KBM-7 (cell line): ENCODE measurements at places on chromosomes 7 and 10.

DNA sequence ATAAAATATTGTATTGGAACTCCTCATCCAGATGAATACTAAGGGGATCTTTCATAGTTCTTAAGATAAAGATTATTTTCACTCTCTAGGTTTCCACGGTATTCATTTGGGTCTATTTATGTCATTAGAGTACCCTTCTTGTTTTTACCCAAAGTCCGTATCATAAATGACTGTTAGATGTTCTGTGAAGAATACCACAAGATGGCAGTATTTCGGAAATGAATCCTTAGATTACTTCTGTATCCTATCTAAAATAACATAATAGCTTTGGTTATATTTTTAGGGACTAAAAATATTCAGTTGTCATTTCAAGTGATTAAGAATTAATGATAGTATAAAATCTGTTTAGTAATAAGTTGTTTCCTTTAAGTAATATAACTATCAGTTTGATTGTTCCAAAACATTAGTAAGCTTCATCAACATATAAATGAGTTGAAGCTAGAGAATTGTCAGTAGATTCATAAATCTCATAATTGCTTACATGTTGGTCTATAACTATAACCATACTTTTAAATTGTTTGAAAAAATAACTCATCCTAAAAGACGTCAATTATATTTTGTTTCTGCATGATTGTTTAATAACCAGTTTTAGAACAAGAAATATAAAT, 337.5 kb upstream of the KCND2 start:
- DNase-seq: peak; percentile 27

GRCh38 chr7:107115762-107116540, 52.9 kb upstream of the HBP1 start:
- DNase-seq: no peak

GRCh38 chr10:48671914-48672595, 12.6 kb upstream of the WDFY4 start:
- no peak for DNase-seq

DNA sequence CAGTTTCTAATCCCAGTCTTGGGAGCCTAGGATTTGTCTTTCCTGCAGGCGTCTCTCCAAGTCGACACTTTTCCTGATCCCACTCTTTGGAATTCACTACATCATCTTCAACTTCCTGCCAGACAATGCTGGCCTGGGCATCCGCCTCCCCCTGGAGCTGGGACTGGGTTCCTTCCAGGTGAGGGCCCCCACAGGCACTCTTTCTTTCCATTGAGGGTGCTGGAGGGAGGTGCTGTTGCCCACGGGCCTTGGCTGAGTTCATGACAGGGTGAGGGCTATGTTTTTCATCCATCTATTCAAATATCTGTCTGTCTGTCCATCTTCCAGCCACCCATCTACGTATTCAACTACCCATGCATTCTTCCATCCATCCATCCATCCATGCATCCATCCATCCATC, 12.6 kb downstream of the GHRHR start:
- DNase-seq: no peak

GRCh38 chr10:10600004-10600403, 417.7 kb upstream of the CELF2 start:
- peak; percentile 20 for DNase-seq

DNA sequence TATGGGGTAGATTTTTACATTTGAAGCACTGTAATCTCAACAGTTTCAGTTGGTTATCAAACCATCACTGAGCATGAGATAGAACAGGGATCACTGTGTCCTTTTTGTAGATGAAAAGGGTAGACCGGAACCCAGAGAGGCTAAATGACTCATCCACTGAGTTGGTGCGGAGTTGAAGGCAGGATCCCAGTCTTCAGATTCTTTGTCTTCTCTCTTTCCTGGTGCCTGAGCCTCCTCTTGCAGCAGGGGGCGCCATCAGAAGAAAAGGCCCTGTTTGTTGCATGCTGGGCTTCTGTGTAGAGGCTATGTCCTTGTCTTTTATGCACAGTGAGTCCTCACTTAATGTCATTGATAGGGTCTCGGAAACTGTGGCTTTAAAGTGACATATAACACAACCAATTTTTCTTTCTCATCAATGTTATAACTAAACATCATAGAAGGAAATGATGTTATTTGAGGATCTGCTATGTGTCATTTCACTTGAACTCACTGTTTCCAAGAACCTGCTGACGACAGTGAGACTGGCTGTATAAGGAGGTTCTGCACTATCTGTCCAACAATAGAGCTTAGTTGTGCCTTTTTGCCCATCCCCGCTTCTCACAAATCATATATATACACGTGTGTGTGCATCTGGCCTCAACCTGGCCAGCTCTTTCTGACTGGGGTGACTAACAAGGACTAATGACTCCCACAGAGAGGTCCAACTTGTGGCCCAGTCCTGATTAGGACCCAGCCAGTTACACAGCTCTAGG, 14.3 kb downstream of the ZNF282 start:
- peak; percentile 71 for DNase-seq

DNA sequence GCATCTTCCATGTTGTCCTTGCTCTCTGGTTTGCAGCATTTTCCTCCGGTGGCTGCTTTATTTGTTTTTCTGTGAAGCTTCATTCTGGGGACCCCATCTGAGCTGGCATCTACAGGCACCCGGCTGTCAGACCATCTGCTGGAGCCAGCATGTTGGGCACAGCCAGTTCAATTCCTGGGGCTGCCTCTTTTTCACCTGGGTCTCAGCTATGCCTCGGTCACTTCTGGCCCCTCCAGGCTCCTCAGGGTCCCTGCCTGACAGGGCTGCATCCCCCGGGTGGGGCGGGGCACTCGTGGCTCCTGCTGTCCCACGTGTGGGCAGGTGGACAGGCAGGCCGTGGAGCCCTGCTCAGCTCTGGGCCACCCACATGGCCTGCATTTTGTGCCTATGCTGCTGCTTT, 8.1 kb downstream of the SCART1 start:
- no peak for DNase-seq

- no peak for DNase-seq
Observed at GRCh38 chr10:47326306-47326926, 4.2 kb downstream of the GDF2 start.

DNA sequence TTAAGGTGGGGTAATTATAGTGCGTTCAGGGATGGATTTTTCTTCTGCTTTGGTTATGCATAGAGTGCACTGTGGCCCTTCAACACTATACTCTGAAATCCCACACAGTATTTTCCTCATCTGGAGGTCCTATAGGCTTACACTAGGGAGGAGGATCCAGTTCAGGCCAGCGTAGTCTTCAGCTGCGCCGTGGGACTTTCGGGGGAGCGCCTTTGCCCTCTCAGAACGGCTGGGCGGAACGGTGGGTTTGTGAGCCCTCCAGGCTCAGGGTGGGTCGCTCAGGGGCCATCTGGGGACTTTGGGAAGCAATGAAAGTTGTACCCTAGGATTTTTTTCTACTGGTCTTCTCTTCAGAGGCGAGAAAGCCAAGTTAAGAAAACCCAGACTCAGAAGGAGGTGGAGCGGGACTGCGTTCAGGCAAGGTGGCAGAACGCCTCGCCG, 652 bp upstream of the VPS26A start:
- no peak for DNase-seq

DNA sequence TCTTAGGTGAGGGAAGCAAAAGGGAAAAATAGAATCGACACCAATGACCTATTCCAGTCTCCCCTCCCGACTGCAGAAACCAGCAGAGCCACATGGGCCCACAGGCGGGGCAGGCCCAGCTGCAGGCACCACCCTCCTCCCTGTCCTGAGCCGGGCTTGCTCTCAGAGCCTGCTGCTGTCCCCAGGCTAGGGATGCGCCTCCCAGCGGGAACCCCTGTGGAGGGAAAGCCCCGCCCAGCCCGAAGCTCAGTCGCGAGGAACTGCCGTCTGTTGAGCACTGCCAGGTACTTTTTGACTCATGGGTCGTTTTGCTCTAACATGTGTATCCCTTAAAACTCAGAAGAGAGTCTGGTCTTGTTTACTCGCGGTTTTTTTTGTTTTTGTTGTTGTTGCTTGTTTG, 124.5 kb upstream of the RET start:
- DNase-seq: no peak

GRCh38 chr7:72223351-72223750, 188.8 kb downstream of the CALN1 start:
- DNase-seq: peak; percentile 4

DNA sequence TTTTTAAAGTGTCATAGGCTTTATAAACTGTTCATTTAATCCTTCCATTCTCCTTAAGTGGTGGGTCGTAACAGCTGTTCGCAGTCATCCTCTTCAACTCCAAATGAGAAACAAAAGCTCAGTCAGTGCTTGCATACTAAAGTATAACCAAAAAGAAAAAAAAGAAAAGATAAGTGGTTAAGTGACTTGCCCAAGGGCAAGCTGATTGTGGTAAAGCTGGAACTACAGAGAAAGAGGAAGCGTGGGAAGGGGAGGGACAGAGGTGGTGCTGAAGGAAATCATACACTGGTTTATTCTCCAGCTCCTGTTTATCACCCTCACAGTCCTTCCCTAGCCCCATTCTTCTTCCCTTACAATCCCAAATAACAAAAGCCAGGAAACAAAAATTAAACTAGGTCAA, 29.6 kb downstream of the IDE start:
- peak; percentile 89 for DNase-seq

- no peak for DNase-seq
Observed at GRCh38 chr10:83333566-83333965, 805.7 kb upstream of the GHITM start.

DNA sequence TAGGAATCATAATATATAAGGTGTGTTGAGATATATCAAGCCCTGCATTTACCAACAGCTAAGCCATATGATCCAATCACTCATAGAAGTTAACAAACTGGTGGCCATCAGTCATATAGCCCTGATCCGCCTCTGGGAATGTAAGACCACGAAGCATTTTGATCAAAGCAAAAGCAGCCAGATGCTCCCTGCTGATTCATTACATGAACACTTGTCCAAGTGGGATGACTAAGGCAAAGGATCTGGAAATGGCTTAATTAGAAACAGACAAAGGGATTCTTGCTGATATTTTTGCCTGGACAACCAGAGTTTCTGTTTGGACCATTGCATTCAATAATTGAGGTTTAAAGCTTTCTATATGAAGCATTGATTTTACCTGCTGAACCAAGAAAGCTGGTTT, 535.5 kb downstream of the GPAM start:
- DNase-seq: no peak

DNA sequence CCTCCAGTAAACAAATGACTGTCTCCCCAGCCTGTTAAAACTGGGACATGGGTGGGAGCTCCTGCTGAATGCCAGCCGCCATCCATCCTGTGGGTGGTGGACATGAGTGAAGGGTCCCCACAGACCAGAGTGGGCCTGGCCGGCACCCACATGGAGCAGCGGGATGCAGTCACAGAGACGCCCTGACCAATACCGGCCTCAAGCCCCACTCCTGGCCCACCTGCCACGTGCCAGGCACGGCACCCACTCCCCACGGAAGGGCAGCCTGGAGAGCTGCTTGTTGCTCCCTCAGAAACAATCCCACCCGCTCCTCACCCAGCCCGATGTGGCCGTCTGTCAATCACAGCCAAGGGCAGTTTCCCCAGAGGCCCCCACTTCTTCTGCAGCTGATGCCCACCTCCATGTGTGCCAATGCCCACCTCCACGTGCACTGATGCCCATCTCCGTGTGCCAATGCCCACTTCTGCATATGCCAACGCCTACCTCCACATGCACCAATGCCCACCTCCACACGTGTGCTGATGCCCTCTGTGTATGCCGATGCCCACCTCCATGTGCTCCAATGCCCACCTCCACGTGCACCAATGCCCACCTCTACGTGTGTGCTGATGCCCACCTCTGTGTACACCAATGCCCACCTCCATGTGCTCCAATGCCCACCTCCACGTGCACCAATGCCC, 42.8 kb upstream of the DNAAF5 start:
- DNase-seq: no peak

DNA sequence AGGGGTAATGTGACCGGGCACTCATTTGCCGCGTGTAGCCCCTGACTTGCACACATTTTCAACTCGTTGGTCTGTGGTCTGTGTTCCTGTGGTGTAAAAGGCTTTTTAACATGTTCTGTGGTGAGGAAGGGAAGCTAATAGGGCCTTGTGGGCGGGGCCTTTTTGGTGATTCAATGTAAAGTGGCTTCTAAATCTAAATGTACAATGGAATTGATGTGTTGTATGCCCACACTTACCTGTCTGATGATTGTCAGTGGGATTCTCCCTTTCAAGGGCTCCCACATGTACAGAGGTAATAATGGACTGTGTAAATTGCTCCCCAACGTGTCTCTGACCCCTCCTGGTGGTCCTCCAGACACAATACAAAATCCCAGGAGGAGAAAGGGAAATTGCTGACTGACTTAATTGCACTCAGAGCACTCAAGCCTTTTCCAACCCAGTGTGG, 43.1 kb upstream of the GATAD1 start:
- DNase-seq: peak; percentile 78

DNA sequence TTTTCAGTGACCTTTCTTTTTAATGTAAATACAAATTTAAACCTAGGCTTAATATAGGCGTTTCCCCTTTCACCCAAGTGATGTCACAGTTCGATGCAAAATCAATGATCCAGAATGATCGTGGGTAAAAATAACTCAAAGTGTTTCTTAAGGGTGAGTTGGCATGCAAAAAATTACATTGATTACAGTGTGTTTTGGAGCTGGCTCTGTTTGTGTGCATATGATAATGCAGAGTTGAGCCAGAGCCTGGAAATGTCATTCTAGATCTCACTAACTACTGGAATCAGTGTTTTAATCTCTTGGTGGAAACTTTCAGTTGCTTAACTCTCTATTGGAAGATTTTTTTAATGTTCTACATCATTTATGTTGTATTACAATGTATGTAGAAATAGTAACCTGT, 72.5 kb upstream of the MXI1 start:
- DNase-seq: no peak

GRCh38 chr10:31759799-31760626, 168.6 kb downstream of the ARHGAP12 start:
- peak; percentile 95 for DNase-seq
